Activated CD4-positive, CD25-positive, alpha-beta regulatory T cell treated with anti-CD3 and anti-CD28 coated beads, Interleukin-2, amount 50 U/mL, for 72 hours (primary cell): ENCODE measurements at places on chromosomes 11 and 22.

GRCh38 chr22:44206330-44206645, 25.6 kb downstream of the PARVG start:
- DNase-seq = no peak

GRCh38 chr11:100383357-100383865, 303.7 kb upstream of the ARHGAP42 start:
- no peak for DNase-seq

- no peak for DNase-seq
These were observed 1.7 kb upstream of the LDHA start for GRCh38 chr11:18392434-18393321.

GRCh38 chr22:32476281-32477195, 1.9 kb downstream of the FBXO7 start:
- no peak for DNase-seq

- DNase-seq = no peak
These were observed at the start of gene TENM4 for GRCh38 chr11:79440571-79441460. TSS of gene TENM4 (minus strand) at chr11:79441030. CDS start at chr11:79069944, 371,086 bp downstream.

- DNase-seq = no peak
These were observed 15.5 kb downstream of the ARVCF start for GRCh38 chr22:20001082-20001638.

GRCh38 chr11:24348908-24349307, 147.9 kb upstream of the LUZP2 start:
- no peak for DNase-seq

DNA sequence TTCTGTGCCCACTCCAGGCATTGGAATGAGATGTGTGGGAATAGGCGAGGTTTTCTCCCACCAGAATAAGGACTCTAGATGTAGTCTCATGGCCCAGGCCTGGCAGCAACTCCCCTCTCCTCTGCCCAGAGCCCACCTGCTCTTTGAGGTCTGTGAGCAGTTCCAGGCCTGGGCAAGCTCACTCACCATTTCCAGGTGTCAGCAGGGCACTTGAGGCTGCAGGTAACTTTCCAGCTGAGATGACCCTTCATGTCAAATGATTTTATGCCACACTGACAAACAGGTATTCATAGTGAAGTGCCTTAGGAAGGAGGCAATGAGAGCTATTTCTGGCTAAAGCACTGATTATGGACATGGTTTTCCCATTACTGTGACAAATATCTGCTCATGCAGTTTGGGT, 123.3 kb upstream of the CCDC90B start:
- no peak for DNase-seq

GRCh38 chr11:123426789-123427188, 3.3 kb upstream of the GRAMD1B start:
- no peak for DNase-seq

- no peak for DNase-seq
These were observed 7.3 kb downstream of the SELENOM start for GRCh38 chr22:31099841-31100761.

GRCh38 chr22:24321999-24322398, 51.4 kb downstream of the SPECC1L start:
- no peak for DNase-seq

DNA sequence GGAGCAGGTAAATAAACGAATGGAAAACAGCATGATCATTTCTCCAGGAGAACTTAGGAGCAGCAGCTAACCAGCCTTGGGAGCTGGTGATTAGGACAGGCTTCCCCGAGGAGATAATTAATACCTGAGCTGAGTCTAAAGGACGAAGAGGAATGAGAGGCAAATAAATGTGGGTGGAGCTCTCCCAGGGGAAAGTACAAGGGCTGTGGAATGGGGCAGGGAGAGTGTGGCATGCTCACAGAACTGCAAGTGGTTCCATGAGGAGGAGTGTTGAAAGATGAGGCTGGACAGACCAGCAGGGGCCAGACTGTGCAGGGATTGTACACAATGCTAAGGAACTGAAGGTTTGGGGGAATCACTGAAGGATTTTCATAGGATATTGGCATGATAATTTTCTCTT, 14.2 kb upstream of the TLCD5 start:
- DNase-seq = no peak

DNA sequence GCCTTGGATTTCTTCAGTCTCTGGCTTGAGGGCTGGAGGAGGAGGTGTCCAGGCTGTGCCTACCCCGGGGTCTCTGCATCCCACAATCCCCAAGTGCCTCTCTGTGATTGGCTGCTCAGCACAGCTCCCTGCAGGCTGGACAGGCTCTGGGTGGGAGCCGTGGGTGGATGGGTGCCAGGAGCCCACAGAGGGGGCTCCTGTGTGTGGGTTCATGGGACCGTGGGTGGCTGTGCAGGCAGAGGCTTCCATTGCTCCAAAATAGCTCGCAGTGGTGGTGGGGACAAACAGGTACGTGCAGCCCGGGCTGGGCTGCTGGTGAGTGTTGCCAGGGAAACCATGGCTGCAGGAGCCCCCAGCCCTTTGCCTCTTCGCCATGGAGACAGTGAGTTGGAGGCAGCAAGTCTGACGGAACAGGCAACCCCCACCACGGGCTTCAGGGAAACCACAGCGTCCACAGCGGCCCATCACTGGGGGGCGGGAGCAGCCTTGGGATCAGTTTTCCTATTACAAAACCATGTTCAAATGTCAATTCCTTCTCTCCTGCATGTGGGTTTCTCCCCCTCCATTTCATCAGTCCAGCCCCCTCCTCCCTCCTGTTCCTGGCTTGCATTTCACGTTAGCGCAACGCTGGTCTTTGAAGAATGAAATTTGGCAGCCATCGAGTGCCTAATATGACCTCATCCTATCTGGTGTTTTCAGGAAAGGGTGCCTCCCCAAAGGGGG, 155.2 kb downstream of the TRIM29 start:
- no peak for DNase-seq

DNA sequence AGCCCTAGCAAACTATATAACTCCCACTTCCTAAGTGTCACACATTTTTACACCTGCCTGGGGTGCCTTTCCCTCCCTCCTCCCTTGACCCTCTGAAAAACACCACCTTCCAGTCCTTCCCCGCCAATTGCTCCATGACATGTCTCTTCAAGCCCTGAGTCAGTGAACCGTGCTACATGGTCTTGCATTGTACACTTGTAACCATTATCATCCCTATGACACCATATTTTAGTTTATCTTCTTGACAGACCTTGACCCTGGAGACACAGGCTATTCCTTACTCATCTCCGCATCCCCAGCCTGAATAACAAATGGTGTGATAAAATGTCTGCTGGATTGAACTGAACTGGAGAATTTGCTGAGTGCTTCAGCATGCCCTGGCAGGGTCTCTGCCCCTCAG, 36.9 kb downstream of the TNKS1BP1 start:
- no peak for DNase-seq

DNA sequence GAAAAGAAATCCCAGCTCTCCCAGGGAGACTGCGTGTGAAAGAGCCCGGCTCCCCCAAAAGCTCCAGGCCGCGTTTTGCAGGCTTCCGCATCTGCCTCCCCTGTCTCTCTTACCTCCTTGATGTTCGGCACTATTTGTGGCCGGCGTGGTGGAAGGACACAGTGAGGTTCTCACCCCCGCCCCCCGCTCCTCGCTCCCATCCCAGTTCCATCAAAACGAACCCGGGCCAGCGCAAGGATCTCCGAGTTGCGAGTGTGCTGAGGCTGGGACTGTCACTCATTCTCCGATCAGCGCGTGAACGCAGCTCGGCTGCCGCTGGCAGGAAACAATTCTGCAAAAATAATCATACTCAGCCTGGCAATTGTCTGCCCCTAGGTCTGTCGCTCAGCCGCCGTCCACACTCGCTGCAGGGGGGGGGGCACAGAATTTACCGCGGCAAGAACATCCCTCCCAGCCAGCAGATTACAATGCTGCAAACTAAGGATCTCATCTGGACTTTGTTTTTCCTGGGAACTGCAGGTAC, at the start of gene NCAM1:
TSS of gene NCAM1 (plus strand) at position 275 of the 523 bp plus-strand sequence.
- no peak for DNase-seq

DNA sequence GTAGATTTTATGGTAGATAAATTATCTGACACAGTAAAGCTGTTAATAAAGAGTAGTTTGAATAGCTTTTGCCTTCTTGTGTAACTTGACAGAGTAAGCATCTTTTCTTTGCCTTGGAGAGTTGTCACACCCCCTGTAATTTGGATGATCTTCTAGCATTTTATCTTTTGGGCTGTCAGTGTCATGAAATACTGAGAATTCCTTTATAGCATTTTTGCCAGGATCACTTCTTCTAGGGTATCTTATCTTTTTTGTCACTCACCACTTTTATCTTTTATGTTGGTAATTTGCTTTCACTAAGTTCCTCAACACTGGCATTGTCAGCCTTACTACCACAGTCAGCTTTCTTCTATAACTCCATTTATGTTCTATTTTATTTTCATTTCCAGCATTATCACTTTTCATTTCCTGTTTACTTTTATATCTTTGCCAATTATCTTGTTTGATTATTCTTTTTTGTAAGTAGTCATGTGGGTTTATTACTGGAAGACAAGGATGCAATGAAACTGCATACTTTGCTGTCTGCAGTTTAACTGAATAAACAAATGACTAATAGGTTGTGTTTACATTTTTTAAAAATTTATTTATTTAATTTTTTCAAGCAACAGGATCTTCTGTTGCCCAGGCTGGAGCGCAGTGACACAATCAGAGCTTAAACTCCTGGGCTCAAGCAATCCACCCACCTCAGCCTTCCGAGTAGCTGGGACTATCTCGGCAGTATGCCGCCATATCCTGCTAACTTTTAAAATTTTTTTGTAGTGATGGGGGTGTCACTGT, 28.1 kb upstream of the ACAT1 start:
- no peak for DNase-seq

DNA sequence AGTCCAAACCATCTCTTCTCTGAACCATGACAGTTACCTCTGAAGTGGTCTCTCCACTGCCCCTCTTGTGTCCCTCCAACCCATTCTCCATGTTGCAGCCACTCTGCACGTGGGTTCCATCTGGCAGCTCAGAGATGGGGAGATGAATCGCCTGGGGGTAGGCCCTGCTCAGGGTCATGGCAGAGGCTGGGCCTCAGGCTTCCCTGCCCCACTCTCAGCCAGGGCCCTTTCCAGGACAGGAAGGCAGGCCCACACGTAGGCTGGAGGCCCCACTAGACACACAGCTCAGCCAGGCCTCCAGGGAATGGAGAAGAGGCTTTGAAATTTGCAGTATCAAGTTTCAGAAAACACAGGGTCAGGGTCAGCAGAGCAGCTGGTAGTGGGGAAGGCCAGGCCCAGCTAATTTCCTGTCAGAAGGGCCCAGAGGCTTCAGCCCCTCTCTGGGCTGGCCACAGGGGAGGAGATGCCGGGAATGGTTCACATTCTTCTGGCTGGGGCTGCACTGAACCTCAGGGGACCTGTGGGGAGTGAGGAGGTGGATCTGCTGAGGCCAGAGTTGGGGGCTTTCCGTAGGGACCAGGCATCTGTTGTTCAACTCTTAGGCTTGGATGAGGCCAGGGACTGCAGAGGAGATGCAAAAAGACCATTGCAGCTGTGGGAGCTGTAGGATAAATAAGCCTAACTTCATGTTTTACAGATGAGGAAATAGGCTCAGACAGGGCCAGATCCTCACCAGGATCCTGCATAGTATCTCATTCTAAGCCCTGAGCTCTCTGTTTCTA, 101.6 kb downstream of the SWAP70 start:
- no peak for DNase-seq
